ENCODE measurements at places on chromosomes 5 and 9. TPM values are rescaled to one million over a fixed set of nuclear protein-coding genes. Genes with fewer than 3 reads are reported as not detected.

DNA sequence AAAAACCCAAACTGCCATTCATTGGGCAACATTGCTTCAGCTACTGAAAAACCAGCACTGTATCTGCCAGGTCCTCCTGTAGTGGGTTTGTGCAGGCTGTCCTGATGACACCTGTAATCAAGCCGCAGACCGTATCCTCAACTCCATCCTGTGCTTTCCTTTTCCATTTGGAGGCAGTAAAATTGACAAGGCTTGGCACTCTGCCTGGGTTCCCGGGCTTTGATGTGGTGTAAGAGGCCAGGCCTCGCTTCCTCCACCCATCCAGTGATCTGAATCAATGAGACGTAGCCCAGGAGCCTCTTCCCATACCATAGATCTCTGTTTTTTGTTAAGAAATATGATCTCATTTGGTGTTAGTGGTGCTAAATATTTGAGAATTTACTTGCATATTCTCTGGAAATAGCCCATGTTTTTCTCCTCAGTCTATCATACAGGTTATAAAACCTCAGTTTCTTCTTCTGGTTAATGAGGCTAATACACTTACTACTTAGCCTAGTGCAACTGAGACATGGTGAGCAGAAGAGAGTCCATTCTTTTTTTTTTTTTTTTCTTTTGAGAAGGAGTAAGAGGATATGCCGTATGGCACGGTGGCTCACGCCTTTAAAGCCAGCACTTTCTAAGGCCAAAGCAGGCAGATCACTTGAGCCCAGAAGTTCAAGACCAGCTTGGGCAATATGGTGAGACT is 34.8 kb downstream of the LSM11 start:
- H3K4me3 ChIP-seq: no peak overlapping the region
- H3K27me3 ChIP-seq: no peaks in the 10 kb centered on the region
- H3K36me3 ChIP-seq: peaks cover 3% of the 10 kb centered on the region
- DNase-seq: peak; percentile 32
- H3K27ac ChIP-seq: no peak overlapping the region

- H3K27me3 ChIP-seq: no peaks in the 10 kb centered on the region
- no peak overlapping the region for H3K27ac ChIP-seq
- no peak for DNase-seq
- no peaks in the 10 kb centered on the region for H3K4me1 ChIP-seq
These were observed 63.3 kb downstream of the INSL6 start for GRCh38 chr9:5122116-5122515.

DNA sequence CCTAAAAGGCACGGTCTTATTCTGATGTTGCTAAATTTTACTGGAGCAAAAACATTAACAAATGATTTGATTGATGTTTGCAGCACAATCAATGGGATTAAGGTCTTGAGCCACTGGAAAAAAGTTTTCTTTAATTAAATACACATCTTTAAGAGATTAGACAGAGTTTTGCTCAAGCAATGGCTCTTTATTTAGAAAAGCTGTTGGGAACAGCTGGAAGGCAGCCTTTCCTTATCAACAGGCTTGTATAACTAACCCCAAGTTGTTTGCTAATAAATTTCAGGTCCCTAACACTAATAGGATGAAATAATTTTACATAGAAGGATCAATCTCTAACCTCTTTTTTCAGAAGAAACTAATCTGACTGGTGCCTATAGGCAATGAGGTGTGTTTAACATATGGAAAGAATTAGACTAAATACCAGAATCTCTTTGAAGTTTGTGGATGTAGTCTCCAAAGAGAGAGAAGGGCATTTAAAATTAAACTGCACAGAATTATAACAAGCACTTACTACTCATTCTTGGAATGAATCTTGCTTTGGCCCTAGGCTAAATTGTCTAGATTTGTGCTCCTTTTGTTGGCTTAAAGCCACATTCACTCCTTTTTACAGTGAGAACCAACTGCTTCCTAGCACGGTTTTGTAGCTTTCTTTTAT is 67.3 kb upstream of the TNFAIP8 start:
- no peaks in the 10 kb centered on the region for H3K27me3 ChIP-seq
- DNase-seq: no peak
- no peak overlapping the region for H3K27ac ChIP-seq
- H3K4me1 ChIP-seq: peaks cover 50% of the 10 kb centered on the region

DNA sequence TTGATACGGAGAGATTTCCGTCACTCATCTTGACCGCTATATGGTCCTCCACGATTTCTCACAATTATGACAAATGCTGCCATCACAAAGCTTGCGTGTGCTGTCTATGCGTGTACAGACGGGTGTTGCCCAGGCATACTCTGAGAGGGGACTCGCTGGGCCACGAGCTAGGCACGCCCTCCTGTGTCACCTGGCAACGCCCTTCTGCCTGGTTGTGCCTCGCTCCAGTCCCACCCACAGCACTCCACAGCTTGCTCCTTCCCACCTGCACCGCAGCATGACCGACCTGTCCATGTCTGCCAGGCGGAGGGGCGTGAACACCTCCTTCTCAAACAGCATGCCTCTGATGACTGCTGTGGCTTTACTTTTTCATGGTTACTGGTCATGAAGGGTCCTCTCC is 55.6 kb downstream of the CAMSAP1 start:
- no peaks in the 10 kb centered on the region for H3K27me3 ChIP-seq
- no peaks in the 10 kb centered on the region for H3K4me1 ChIP-seq
- peak; percentile 85 for DNase-seq
- peaks cover 64% of the 10 kb centered on the region for H3K36me3 ChIP-seq
- H3K4me3 ChIP-seq: no peak overlapping the region

DNA sequence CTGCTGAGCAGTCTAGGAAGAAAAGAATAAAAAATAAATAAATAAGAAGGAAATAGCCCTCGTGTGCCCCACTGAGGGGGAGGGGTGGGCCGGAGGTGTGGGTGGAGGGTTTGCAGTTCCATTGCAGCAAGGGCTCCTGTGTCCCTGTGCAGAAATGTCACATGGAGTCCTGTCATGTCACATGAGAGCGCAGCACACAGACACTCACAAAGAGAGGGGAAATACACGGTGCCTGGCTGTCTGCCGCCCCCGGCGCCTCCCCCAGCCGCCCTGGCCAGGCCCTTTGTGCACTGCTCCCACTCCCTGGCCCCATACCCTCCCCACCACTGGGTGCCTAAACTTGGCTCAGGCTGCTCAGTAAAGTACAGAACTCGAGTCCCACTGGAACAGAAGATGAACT is 55.6 kb upstream of the SPTLC1 start:
- H3K4me1 ChIP-seq: peaks cover 7% of the 10 kb centered on the region
- DNase-seq: no peak
- no peak overlapping the region for H3K27ac ChIP-seq
- H3K27me3 ChIP-seq: no peaks in the 10 kb centered on the region
- H3K36me3 ChIP-seq: no peaks in the 10 kb centered on the region

DNA sequence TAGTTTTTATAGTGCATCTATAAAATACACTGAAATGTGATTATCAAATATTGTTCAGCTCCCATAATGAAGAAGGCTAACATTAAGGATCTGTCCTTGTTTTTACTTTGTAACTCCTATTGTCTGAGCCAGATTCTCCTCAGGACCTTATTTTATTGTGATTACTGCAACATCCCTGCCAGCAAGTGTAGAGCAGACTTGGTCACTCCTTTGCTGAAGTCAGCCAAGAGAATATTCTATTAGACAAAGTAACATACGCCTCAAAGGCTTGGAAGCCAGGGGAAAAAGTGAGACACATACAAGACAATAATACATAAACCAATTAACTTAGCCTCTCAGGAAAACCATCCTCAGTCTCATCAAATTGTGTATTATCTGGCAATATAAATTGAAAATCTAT is 269.6 kb downstream of the ARL15 start:
- H3K4me1 ChIP-seq: peaks cover 27% of the 10 kb centered on the region
- no peaks in the 10 kb centered on the region for H3K36me3 ChIP-seq
- DNase-seq: no peak
- no peak overlapping the region for H3K27ac ChIP-seq

PRDM9 gene
- total RNA-seq: not detected

OTP gene
- not detected for total RNA-seq

ARID3C gene
- total RNA-seq: not detected

SLCO6A1 gene
- total RNA-seq: not detected

ELL2 gene
- 187 TPM for total RNA-seq

GRCh38 chr9:4321554-4321953 is 21.7 kb upstream of the GLIS3 start:
- H3K27me3 ChIP-seq: no peaks in the 10 kb centered on the region
- no peak overlapping the region for H3K27ac ChIP-seq
- no peak overlapping the region for H3K4me3 ChIP-seq
- H3K36me3 ChIP-seq: no peaks in the 10 kb centered on the region

PCDHA12 gene
- not detected for total RNA-seq

DNA sequence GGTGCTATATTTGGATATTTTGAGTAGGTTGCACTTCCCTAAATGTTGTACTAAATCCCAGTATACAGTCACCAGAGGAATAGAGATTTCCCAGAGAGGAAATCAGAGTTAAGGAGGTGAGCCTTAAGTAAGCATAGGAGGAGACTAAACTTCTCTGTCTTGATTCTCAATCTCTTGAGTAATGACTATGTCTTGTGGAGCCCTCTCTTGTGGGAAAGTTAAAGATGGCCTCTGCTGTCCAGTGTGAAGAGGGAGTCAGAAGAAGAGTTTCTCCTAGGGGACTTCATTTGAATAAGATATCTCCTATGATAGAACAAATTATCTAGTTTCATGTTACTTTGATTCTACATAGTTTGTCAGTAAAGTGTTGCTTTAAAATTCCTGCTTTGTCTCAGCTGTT is 502.5 kb downstream of the PDE4D start:
- DNase-seq: no peak
- H3K4me1 ChIP-seq: no peaks in the 10 kb centered on the region
- no peak overlapping the region for H3K4me3 ChIP-seq

FST gene
- total RNA-seq: 9.3 TPM

DNA sequence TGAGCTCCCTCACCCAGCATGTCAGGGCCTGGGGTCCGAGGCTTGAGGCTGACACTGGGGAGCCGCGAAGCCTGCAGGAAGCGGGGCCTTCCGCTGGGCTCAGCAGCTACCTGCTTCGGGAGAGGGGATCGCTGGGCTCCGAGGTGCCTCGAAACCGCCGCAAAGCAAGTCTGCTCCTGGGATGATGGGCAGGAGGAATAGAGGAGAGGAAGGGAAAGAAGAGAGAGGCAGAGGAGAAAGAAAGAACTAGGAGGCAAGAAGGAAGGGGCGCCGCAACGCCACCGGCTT is 1.5 kb upstream of the PRDM12 start:
- H3K27me3 ChIP-seq: peaks cover 70% of the 10 kb centered on the region
- peak overlapping the region; percentile 19 for H3K4me3 ChIP-seq
- no peaks in the 10 kb centered on the region for H3K36me3 ChIP-seq
- DNase-seq: no peak

CCDC152 gene
- 15.2 TPM for total RNA-seq

GRCh38 chr5:65015767-65016166 is 247.0 kb downstream of the CWC27 start:
- no peaks in the 10 kb centered on the region for H3K36me3 ChIP-seq
- H3K27ac ChIP-seq: no peak overlapping the region
- no peaks in the 10 kb centered on the region for H3K27me3 ChIP-seq
- H3K4me1 ChIP-seq: peaks cover 48% of the 10 kb centered on the region

GRCh38 chr9:69172895-69173294 is 1.2 kb upstream of the TJP2 start:
- no peaks in the 10 kb centered on the region for H3K36me3 ChIP-seq
- peaks cover 81% of the 10 kb centered on the region for H3K4me1 ChIP-seq

DNA sequence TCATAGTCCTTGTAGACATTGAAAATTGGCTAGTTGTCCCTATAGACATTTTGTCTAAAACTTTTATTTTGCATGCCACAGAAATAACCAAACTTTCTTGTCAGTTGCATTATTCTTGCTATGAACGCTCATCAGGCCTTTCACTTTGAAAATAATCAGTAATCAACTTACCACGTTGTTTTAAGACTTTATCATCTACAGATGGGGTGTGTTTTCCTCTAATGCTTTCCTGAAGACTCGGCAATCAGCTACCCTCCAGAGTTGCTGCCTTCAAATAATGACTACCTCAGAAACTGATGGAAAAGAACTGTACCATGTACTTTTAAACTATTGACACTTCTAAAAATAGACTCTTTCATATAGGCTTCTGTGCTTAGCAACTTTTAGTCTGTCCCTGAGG is 33.5 kb upstream of the HSPB3 start:
- no peak overlapping the region for H3K4me3 ChIP-seq
- H3K36me3 ChIP-seq: no peaks in the 10 kb centered on the region
- no peaks in the 10 kb centered on the region for H3K27me3 ChIP-seq
- no peak overlapping the region for H3K27ac ChIP-seq
- no peaks in the 10 kb centered on the region for H3K4me1 ChIP-seq
- no peak for DNase-seq

- H3K4me1 ChIP-seq: no peaks in the 10 kb centered on the region
- H3K27me3 ChIP-seq: no peaks in the 10 kb centered on the region
- no peak overlapping the region for H3K27ac ChIP-seq
- no peaks in the 10 kb centered on the region for H3K36me3 ChIP-seq
These were observed 13.4 kb upstream of the EXOC3 start for GRCh38 chr5:429453-430188.

GRCh38 chr9:89903141-89903475 is 298.3 kb downstream of the GADD45G start:
- peaks cover 19% of the 10 kb centered on the region for H3K4me1 ChIP-seq
- H3K27ac ChIP-seq: no peak overlapping the region
- H3K4me3 ChIP-seq: no peak overlapping the region
- H3K27me3 ChIP-seq: no peaks in the 10 kb centered on the region
- DNase-seq: no peak

GKAP1 gene
- 9.0 TPM for total RNA-seq

DMRT3 gene
- total RNA-seq: not detected

- no peaks in the 10 kb centered on the region for H3K4me1 ChIP-seq
- no peaks in the 10 kb centered on the region for H3K36me3 ChIP-seq
- DNase-seq: no peak
- H3K27me3 ChIP-seq: no peaks in the 10 kb centered on the region
- H3K4me3 ChIP-seq: no peak overlapping the region
- H3K27ac ChIP-seq: no peak overlapping the region
These were observed 19.3 kb upstream of the WNT8A start for GRCh38 chr5:138064526-138064925.

KIF24 gene
- 0.29 TPM for total RNA-seq

- H3K4me3 ChIP-seq: no peak overlapping the region
- H3K36me3 ChIP-seq: no peaks in the 10 kb centered on the region
- no peaks in the 10 kb centered on the region for H3K27me3 ChIP-seq
- H3K27ac ChIP-seq: no peak overlapping the region
These were observed 215.6 kb upstream of the DMAC1 start for GRCh38 chr9:8014997-8015682.

C5orf46 gene
- not detected for total RNA-seq

LCN10 gene
- total RNA-seq: 25.5 TPM

REXO4 gene
- 0.45 TPM for total RNA-seq

DNA sequence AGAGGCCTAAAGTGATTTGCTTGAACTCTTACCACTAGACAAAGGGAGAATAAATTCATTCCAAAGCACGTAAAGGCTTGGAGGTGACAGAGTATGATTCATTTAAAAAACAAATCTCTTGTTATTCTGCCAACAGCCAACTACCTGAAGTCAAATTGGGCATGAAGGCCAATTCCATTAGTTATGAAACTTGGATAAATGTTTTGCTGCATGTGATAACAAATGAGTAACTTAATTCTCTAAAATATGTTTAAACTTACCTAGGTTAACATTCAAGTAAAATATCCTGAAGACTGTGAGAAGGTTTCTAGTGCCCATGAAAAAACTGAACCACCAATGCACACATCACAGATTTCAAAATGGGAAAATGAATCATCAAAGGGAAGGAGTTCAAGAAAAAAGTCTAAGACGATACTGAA is 120.1 kb upstream of the TSLP start:
- no peaks in the 10 kb centered on the region for H3K4me1 ChIP-seq
- no peaks in the 10 kb centered on the region for H3K36me3 ChIP-seq
- no peaks in the 10 kb centered on the region for H3K27me3 ChIP-seq
- no peak overlapping the region for H3K27ac ChIP-seq
- no peak for DNase-seq

GRCh38 chr5:170941788-170942187 is 80.0 kb downstream of the RANBP17 start:
- H3K36me3 ChIP-seq: no peaks in the 10 kb centered on the region
- DNase-seq: no peak
- H3K4me3 ChIP-seq: no peak overlapping the region
- H3K27ac ChIP-seq: no peak overlapping the region
- no peaks in the 10 kb centered on the region for H3K27me3 ChIP-seq

MYMK gene
- not detected for total RNA-seq

PKD2L2 gene
- not detected for total RNA-seq
